Heart right ventricle (tissue), 16 donors: ENCODE measurements at places on chromosomes 2 and 18. TPM values are rescaled to one million over a fixed set of nuclear protein-coding genes. Genes with fewer than 3 reads are reported as not detected.
A peak's percentile ranks its signal among the peaks of the same experiment; 100 is the strongest.

- H3K27me3 ChIP-seq, result no peaks in the 10 kb centered on the region
- no peaks in the 10 kb centered on the region for H3K4me1 ChIP-seq
- H3K27ac ChIP-seq, result no peak overlapping the region
- no peak for DNase-seq
- H3K4me3 ChIP-seq, result no peak overlapping the region
- no peaks in the 10 kb centered on the region for H3K36me3 ChIP-seq
Measured at GRCh38 chr18:60174832-60175231, 197.7 kb downstream of the MC4R start.

The CFAP65 gene
- not detected for total RNA-seq

The HOXD12 gene
- not detected for total RNA-seq

DNA sequence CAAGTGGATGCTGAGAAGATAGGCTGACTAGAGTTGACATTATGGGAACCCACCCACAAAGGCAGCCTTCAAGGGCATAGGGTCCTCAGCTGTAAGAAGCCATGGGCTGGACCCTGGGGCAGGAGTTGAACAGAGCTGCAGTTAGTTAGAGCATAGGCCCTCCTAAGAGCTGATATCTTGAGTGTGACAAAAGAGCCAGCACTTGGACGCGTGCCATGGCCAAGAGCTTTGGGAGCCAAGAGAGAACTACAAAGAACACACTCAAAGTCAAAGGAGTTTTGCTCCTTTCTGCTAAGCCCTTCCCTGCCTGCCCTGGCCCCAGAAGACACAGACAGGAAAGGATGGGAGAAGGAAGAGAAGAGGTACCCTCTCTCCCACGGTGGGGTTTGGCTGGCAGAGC lies 29.9 kb upstream of the AGAP1 start:
- no peaks in the 10 kb centered on the region for H3K27me3 ChIP-seq
- H3K36me3 ChIP-seq, result no peaks in the 10 kb centered on the region
- no peak overlapping the region for H3K4me3 ChIP-seq
- H3K27ac ChIP-seq, result no peak overlapping the region
- peak; percentile 37 for DNase-seq

The DPP10 gene
- total RNA-seq, result not detected

DNA sequence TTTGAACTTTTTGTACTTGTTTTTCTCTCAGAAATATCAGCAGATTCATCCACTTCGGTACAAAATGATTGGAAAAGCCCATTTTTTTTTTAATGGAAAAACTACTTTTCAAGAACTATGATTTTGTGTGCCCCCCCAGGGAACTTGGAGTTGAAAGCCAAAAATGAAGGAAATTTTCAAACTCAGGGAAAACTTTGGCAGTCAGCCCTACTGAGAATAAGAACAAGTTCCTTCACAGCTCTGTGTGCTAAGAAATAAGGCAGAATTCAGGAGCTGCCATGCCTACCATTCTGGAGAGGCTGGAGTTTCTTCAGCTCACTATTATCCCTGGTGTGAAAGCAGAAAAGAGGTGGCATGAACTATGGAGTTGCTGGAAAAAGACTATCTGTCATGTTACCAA lies 226.0 kb upstream of the SLC35G4 start:
- no peaks in the 10 kb centered on the region for H3K4me1 ChIP-seq
- DNase-seq, result no peak
- no peaks in the 10 kb centered on the region for H3K36me3 ChIP-seq
- H3K27me3 ChIP-seq, result no peaks in the 10 kb centered on the region

DNA sequence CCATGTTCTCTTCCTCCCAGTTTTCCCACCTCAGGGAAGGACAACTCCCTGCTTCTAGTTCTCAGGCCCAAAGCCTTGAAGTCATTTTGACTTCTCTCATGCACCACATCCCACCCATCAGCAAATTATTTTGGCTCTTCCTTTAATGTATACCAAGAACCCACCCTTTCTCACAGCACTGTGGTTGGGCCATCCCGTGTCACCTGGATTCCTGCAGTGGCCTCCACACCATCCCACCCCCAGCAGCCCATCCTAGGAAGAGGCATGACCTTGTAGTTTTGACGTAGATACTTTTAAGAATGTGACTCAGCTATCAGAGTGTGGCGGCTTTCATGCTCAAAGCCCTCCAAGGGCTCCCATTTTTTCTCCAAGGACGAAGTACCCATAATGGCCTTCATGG lies 25.6 kb upstream of the CCDC68 start:
- no peak for DNase-seq
- H3K4me3 ChIP-seq, result no peak overlapping the region
- H3K36me3 ChIP-seq, result no peaks in the 10 kb centered on the region
- no peak overlapping the region for H3K27ac ChIP-seq
- no peaks in the 10 kb centered on the region for H3K27me3 ChIP-seq
- no peaks in the 10 kb centered on the region for H3K4me1 ChIP-seq

DNA sequence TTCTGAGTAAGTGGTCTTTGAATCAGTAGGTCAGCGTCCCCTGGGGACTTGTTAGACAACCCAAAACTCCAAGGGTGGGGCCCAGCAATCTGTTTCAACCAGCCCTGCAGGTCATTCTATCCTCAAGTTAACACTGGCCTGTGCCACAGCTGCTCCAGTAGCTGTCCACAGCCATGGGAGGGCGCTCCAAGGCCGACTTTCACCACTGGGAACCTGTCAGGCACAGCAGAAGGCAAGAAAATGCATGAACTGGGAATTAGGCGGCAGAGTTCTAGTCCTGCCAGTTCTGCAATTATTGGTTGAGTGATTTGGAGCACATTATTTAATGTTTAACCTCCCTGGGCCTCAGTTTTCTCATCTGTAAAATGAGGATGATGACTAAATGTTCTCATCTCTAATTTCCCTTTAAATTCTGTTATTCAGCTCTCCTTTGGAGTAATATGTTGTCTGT lies 17.4 kb upstream of the MRPL33 start:
- H3K27me3 ChIP-seq, result no peaks in the 10 kb centered on the region
- no peak overlapping the region for H3K4me3 ChIP-seq
- no peak overlapping the region for H3K27ac ChIP-seq
- H3K4me1 ChIP-seq, result no peaks in the 10 kb centered on the region
- DNase-seq, result peak; percentile 78
- H3K36me3 ChIP-seq, result no peaks in the 10 kb centered on the region

GRCh38 chr2:150165988-150166312 lies 321.5 kb downstream of the RND3 start:
- no peak overlapping the region for H3K27ac ChIP-seq
- no peak overlapping the region for H3K4me3 ChIP-seq
- H3K36me3 ChIP-seq, result no peaks in the 10 kb centered on the region
- H3K4me1 ChIP-seq, result no peaks in the 10 kb centered on the region

DNA sequence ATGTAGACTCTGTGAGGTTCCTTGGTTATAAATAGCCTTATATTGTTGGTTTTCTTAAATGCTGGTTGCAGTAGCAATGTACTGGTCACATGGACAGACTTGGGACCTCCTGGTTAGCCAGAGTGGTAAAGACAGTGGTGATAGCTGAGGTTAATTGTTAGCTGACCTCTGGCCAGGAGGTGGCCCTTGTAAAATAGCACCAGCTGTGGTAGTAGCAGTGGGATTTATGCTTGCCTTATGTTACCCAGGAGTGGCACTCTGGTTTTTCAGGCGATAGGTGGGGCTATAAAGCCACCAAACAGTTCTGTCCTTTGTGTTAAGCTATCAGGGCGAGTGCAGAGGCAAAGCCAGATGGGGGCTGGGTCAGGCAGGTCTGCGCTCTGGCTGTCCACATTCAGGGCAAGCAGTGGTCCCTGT lies 94.8 kb upstream of the SRD5A2 start:
- no peaks in the 10 kb centered on the region for H3K4me1 ChIP-seq
- H3K4me3 ChIP-seq, result no peak overlapping the region
- H3K36me3 ChIP-seq, result no peaks in the 10 kb centered on the region
- no peak overlapping the region for H3K27ac ChIP-seq

The GAD1 gene
- total RNA-seq, result not detected

DNA sequence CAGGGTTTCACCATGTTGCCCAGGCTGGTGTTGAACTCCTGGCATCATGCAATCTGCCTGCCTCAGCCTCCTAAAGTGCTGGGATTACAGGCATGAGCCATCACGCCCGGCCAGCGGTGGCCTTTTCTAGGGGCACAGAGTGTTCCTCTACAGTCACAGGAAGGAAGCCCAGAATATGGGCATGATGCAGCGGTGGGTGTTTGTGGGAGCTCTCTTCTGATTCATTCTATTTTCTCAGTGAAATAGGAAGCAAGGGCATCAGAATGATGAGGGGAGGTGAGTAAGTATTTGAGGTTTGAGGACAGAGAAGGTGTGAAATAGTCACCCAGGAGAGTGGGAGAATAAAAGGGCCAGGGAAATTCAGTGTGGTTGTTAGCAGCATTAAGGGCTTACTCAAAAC lies 70.3 kb upstream of the PSME4 start:
- H3K4me1 ChIP-seq, result peaks cover 6% of the 10 kb centered on the region
- H3K27ac ChIP-seq, result no peak overlapping the region
- no peaks in the 10 kb centered on the region for H3K36me3 ChIP-seq
- no peaks in the 10 kb centered on the region for H3K27me3 ChIP-seq
- DNase-seq, result no peak

DNA sequence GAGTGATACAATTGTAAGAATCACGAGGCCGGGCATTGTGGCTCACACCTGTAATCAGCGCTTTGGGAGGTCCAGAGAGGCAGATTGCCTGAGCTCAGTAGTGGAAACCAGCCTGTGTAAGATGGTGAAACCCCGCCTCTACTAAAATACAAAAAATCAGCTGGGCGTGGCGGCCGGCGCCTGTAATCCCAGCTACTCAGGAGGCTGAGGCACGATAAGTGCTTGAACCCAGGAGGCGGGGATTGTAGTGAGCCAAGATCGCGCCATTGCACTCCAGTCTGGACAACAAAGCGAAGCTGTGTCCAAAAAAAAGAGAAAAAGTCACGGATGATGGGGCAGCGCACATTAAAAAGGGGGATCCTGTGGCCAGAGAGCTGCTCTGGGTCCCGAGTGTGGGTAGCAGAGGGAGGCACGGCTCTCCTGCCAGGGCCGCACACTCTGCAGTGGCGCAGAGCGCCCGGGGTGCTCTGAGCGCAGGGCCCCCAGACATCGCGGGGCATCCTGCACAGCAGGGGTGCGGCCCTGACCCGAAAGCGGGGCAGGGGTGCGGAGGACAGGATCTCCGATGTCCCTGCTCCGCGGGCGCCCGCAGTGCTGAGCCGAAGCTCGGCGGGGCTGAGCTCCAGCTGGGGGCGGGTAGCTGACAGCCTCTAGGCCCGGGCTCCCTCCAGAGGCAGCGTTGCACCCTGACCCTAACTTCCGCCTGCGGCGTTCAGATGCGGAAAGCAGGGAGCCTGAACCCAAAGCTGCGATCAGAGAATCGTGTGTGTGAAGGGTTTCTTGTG lies 30.4 kb upstream of the RAB6D start:
- no peak overlapping the region for H3K27ac ChIP-seq
- no peaks in the 10 kb centered on the region for H3K36me3 ChIP-seq
- no peak overlapping the region for H3K4me3 ChIP-seq
- no peaks in the 10 kb centered on the region for H3K4me1 ChIP-seq

The GCG gene
- total RNA-seq, result not detected

The CD207 gene
- not detected for total RNA-seq

DNA sequence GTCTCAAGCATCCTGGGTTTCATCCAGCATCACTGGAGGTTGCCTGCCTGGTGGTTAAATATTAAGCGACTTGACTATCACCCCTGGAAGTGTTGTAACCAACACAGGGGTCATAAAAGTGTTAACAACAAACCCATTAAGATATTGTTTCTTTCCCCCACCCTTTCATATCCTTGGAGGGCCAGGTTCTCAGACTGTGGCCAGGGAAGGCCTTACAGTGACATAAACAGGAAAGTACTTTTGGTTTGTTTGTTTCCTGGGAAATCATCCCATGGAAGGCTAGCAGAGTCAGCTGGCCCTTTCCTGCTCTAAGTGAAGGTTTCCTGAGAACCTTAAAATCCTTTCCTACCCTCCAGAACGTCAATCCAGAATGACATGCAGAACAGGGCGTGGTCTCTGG lies 160.9 kb downstream of the CLIP4 start:
- no peak overlapping the region for H3K27ac ChIP-seq
- DNase-seq, result no peak
- no peak overlapping the region for H3K4me3 ChIP-seq
- no peaks in the 10 kb centered on the region for H3K4me1 ChIP-seq

DNA sequence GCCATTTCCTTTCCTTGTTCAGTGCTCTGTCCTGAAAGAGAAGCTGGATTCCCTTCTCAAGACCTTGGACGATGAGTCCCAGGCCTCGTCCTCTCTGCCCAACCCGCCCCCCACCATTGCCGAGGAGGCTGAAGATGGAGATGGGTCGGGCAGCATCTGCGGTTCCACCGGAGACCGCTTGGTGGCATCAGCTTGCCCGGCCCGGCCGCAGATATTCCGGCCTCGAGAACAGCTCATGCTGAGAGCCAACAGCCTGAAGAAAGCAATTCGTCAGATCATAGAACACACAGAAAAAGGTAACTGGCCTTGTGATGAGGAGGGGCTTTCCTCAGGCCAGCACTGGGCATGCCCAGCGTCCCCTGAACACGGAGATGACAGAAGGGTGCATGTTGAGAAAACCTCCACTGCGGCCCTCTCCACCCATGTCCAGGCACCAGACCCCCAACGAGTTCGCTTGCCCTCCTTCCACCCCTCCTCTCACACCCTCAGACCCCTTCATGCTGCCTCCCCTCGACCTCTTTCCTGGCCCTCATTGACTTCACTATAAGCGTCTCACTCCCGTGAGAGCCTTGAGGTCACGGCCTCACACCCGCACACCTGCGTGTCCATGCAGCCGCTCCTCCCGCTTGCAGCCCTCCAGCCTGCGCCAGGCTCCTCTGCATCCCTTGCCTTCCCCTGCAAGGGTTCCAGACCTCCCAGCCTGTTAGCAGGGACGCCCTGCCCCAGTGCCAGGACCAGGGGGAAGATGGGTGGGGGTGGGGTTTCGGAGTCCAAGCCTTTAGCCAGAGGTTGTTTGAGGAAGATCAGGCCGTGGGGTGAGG lies 95.0 kb downstream of the DGKD start:
- no peak overlapping the region for H3K27ac ChIP-seq
- no peaks in the 10 kb centered on the region for H3K27me3 ChIP-seq
- no peaks in the 10 kb centered on the region for H3K4me1 ChIP-seq

DNA sequence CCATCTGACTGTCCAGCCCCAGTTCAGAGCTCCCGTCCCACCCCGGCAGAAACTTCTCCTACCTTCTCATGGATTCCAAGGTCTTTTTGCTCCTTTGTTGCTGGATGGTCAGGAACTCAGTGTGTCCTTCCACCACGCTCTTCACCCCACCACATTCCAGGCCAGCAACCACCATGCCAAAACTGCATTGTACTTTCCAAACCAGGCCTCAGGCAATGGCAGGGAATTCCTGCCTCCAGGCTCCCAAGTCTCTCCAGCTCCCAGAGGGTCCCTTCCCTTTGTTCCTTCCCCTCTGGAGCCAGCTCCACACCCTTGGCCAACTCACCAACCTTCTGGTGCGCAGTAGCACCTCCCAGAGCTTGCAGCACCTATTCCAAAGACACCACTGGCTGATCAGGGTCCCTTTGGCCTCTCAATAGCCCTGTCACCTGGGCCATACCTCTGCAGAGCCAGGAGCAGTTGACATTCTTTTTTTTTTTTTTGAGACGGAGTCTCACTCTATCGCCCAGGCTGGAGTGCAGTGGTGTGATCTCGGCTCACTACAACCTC lies 8.1 kb downstream of the CHMP1B start:
- H3K27ac ChIP-seq, result no peak overlapping the region
- peaks cover 9% of the 10 kb centered on the region for H3K4me1 ChIP-seq
- DNase-seq, result no peak
- peaks cover 12% of the 10 kb centered on the region for H3K36me3 ChIP-seq
- no peaks in the 10 kb centered on the region for H3K27me3 ChIP-seq
- no peak overlapping the region for H3K4me3 ChIP-seq

GRCh38 chr2:199922856-199923255 lies 11.8 kb downstream of the C2orf69 start:
- H3K27me3 ChIP-seq, result no peaks in the 10 kb centered on the region
- no peak overlapping the region for H3K27ac ChIP-seq
- H3K36me3 ChIP-seq, result no peaks in the 10 kb centered on the region
- H3K4me1 ChIP-seq, result peaks cover 6% of the 10 kb centered on the region
- no peak overlapping the region for H3K4me3 ChIP-seq
- no peak for DNase-seq

The ABHD1 gene
- total RNA-seq, result 3.1 TPM
